Cerebellum (tissue), 4 donors: ENCODE measurements at places on chromosomes 7 and 10. TPM values are rescaled to one million over a fixed set of nuclear protein-coding genes. Genes with fewer than 3 reads are reported as not detected.

DNA sequence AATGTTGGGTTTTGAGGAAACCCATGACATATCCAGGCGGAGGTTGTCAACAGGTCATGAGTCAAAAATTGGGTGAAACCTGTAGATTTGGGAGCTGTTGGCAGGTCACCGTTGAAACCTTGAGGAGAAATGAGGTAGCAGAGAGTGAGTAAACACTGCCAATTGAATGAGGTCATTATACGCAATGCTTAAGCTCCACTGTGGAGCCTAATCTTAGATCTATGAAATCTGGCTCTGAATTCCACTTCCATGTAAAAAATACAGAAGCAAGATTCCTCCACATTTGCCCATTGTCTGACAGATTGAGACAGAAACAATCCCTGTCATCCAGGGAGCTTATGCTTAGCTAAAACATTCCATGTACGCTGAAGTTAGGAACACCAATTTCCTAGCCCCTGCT is 76.0 kb upstream of the IL6 start:
- DNase-seq: no peak

DNA sequence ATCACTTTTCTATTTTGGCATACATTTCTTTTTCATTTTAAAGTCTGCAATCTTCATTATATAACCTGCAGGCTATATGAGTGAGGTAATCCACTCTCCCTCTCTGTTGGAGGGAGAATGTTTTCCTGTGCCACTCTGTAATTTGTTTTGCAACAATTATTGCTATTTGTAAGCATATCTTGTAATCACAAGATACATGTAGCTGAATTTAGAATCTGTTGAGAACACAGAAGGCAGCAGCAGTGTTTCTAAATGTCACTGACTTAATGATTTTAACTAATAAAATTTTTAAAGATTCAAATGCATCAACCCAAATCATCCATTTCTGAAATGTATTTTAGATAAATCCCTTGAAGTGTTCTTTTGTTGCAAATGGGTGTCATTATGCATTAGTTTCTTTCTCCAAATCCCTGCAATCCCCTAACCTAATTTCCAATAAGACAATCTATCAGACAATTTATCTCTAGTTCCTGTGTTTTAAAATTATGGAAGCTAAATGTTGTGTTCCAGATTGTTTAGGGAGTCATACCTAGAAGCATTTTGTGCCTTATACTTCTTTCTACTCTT is 19.8 kb upstream of the UMAD1 start:
- DNase-seq: no peak

DNA sequence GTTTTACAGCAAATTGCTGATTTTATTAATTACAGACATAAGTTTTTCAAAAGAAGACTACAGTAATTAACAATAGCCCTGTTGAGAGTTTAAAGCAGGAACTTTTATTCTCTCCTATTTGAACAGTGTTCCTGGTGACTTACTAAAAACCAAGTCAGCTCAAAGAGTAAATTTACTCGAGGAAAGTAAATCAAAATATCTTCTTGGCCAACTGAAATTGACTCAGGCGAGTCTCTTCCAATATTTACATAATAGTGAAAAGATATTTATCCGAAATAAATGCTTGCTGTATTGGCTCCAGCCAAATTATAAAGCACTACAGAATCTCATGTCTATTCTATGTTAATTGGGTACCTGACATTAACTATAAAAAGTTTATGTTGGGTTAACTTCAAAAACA is 13.2 kb downstream of the CYTH3 start:
- no peak for DNase-seq

DNA sequence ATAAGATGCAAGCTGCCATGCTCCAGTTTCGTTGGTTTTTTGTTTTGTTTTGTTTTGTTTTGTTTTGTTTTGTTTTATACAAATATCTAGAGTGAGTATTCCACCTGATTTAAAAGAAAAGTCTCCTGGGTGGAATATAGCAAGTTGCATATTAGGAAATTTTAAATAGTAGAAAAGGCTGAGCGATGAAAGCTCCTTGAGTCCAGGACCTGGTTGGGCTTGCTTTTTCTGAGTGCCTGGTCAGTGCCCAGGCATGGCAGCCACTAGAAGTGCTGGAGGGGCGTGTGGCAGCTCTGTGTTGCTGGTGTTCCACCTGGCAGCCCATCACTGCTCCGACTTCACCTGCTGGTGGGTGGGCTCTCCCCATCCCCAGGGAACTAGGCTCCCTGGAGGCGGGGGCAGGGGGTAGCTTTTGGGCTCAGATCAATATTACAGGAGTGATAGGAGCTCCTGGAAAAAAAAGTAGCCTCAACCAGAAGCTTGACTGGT is 8.0 kb downstream of the COL17A1 start:
- DNase-seq: no peak

The C7orf57 gene
- total RNA-seq: 2.4 TPM
